ENCODE measurements at places on chromosomes 12 and 14. TPM values are rescaled to one million over a fixed set of nuclear protein-coding genes. Genes with fewer than 3 reads are reported as not detected.

The OR4K1 gene
- not detected for total RNA-seq

The TSPAN19 gene
- not detected for total RNA-seq

The DIO2 gene
- 31.5 TPM for total RNA-seq

The SLC5A8 gene
- not detected for total RNA-seq

The CCDC88C gene
- total RNA-seq: not detected

The AVPR1A gene
- not detected for total RNA-seq

The RACGAP1 gene
- 55.4 TPM for total RNA-seq

The OR4E1 gene
- not detected for total RNA-seq

Measured in GM23248 (cell line).